Memory B cell (primary cell): ENCODE measurements at places on chromosomes 7 and 10.
A peak's percentile ranks its signal among the peaks of the same experiment; 100 is the strongest.

DNA sequence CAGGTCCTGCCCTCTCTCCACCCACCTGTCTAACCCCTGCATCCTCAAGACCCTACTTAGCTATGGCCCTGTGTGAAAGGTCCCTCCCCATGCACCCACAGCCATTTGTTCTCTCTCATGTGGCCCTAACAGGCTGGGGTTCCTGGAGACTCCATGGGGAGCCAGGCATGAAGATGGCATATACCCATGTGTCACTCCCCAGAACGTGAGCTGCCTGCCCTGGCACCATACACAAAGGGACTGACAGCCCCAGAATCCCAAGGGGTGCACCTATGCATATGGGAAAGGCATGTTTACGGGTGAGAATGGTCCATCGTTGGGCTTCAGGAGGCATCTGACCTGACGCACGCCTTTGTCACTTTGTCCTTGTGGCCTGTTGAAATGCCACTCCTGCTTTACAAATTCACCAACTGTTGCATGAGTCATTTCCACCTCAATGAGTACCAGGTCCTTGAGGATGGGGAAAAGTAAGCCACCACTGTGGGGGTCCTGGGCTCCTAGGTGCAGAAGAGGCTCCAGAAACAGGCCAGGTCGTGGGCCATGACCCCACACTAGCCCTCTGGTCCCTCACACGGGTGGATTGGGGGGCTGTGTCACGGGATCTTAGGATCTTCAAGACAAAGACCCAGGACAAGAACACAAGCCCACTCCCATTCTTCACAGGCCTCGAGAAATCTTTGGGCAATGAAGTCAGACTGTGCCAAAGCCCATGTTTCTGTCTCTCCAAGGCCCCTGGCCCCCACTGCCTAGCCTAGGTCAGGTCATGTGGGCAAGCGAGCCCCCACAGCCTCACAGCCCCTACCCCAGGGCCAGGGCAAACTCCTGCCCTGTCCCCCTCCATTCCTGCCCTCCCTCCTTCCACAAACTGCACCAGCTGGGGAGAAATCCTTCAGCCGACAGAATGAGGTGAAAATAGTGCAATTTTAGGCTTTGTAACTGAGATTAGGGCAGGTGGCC is 8.6 kb downstream of the GPRIN2 start:
- H3K27me3 ChIP-seq: peaks cover 8% of the 10 kb centered on the region
- H3K4me1 ChIP-seq: no peaks in the 10 kb centered on the region
- H3K36me3 ChIP-seq: no peaks in the 10 kb centered on the region
- no peak overlapping the region for H3K4me3 ChIP-seq

GRCh38 chr10:108787932-108788331 is 1135.4 kb downstream of the XPNPEP1 start:
- no peak overlapping the region for H3K4me3 ChIP-seq
- DNase-seq: no peak
- no peak overlapping the region for H3K27ac ChIP-seq
- no peaks in the 10 kb centered on the region for H3K27me3 ChIP-seq
- peaks cover 7% of the 10 kb centered on the region for H3K4me1 ChIP-seq

GRCh38 chr10:43354330-43354635 is 17.2 kb upstream of the FXYD4 start:
- H3K36me3 ChIP-seq: no peaks in the 10 kb centered on the region
- H3K4me3 ChIP-seq: no peak overlapping the region
- no peak overlapping the region for H3K27ac ChIP-seq
- no peaks in the 10 kb centered on the region for H3K4me1 ChIP-seq
- peaks cover 1% of the 10 kb centered on the region for H3K27me3 ChIP-seq

DNA sequence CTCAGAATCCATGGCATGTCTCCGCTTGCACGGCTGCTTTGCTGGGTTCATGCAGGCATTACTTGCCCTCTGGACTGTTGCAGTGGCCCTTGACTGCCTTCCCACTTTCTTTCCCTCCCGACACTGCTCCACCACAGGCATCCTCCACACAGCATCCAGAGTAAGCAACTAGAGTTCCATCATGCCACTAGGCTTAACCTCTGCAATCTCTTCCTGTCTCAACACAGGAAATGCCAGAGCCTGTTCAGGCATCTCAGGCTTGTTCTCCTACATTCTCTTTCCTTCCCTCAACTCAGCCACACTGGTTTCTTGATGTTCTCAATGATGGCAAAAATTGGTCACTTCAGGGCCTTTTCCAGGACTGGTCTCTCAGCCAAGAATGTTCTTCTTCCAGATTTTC is 284.5 kb upstream of the KLF6 start:
- no peaks in the 10 kb centered on the region for H3K36me3 ChIP-seq
- H3K27ac ChIP-seq: no peak overlapping the region
- no peaks in the 10 kb centered on the region for H3K27me3 ChIP-seq

- H3K27me3 ChIP-seq: peaks cover 19% of the 10 kb centered on the region
- H3K27ac ChIP-seq: no peak overlapping the region
- H3K36me3 ChIP-seq: peaks cover 3% of the 10 kb centered on the region
- peaks cover 6% of the 10 kb centered on the region for H3K4me1 ChIP-seq
- H3K4me3 ChIP-seq: no peak overlapping the region
These were observed 27.6 kb upstream of the RNF32 start for GRCh38 chr7:156612930-156613329.

GRCh38 chr7:136405931-136406777 is 429.0 kb upstream of the MTPN start:
- H3K27me3 ChIP-seq: peaks cover 2% of the 10 kb centered on the region
- H3K36me3 ChIP-seq: no peaks in the 10 kb centered on the region
- H3K4me1 ChIP-seq: peaks cover 3% of the 10 kb centered on the region
- DNase-seq: peak; percentile 12

GRCh38 chr7:25653384-25653783 is 425.1 kb upstream of the NPVF start:
- peaks cover 6% of the 10 kb centered on the region for H3K27me3 ChIP-seq
- no peak overlapping the region for H3K4me3 ChIP-seq
- H3K4me1 ChIP-seq: peaks cover 12% of the 10 kb centered on the region
- no peaks in the 10 kb centered on the region for H3K36me3 ChIP-seq

- no peak for DNase-seq
- no peak overlapping the region for H3K4me3 ChIP-seq
- peak overlapping the region; percentile 30 for H3K27ac ChIP-seq
- H3K27me3 ChIP-seq: no peaks in the 10 kb centered on the region
- peaks cover 26% of the 10 kb centered on the region for H3K36me3 ChIP-seq
These were observed 143.3 kb downstream of the HDAC9 start for GRCh38 chr7:18638594-18639452.

- H3K27ac ChIP-seq: peak overlapping the region; percentile 97
- peaks cover 16% of the 10 kb centered on the region for H3K36me3 ChIP-seq
- H3K27me3 ChIP-seq: no peaks in the 10 kb centered on the region
- no peak for DNase-seq
- peaks cover 29% of the 10 kb centered on the region for H3K4me1 ChIP-seq
- peak overlapping the region; percentile 12 for H3K4me3 ChIP-seq
These were observed 86.7 kb upstream of the GSDME start for GRCh38 chr7:24843821-24844434.

DNA sequence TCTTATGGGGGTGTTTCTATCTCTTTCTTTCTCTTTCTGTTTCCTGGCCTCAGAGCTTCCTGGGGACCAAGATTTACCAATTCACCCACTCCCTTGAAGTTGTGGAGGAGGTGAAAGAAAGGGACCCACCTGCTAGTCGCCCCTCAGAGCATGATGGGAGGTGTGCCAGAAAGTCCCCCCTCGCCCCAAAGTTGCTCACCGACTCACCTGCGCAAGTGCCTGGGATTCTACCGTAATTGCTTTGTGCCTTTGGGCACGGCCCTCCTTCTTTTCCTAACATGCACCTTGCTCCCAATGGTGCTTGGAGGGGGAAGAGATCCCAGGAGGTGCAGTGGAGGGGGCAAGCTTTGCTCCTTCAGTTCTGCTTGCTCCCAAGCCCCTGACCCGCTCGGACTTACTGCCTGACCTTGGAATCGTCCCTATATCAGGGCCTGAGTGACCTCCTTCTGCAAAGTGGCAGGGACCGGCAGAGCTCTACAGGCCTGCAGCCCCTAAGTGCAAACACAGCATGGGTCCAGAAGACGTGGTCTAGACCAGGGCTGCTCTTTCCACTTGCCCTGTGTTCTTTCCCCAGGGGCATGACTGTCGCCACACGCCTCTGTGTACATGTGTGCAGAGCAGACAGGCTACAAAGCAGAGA is 12.2 kb downstream of the AQP1 start:
- H3K4me3 ChIP-seq: no peak overlapping the region
- H3K27ac ChIP-seq: no peak overlapping the region
- peaks cover 1% of the 10 kb centered on the region for H3K27me3 ChIP-seq
- no peaks in the 10 kb centered on the region for H3K4me1 ChIP-seq
